Hematopoietic multipotent progenitor cell treated with erythropoietin and hydrocortisone succinate and interleukin-3 and kit ligand, for 8 days (in vitro differentiated cells): ENCODE measurements at places on chromosomes 4 and X.

GRCh38 chr4:83569987-83570386 lies 34.1 kb downstream of the GPAT3 start:
- DNase-seq, result no peak

- DNase-seq, result no peak
Observed at GRCh38 chr4:119039779-119040178, 95.9 kb upstream of the MYOZ2 start.

- no peak for DNase-seq
Observed at GRCh38 chrX:3191796-3192195, 150.5 kb downstream of the ARSF start.

DNA sequence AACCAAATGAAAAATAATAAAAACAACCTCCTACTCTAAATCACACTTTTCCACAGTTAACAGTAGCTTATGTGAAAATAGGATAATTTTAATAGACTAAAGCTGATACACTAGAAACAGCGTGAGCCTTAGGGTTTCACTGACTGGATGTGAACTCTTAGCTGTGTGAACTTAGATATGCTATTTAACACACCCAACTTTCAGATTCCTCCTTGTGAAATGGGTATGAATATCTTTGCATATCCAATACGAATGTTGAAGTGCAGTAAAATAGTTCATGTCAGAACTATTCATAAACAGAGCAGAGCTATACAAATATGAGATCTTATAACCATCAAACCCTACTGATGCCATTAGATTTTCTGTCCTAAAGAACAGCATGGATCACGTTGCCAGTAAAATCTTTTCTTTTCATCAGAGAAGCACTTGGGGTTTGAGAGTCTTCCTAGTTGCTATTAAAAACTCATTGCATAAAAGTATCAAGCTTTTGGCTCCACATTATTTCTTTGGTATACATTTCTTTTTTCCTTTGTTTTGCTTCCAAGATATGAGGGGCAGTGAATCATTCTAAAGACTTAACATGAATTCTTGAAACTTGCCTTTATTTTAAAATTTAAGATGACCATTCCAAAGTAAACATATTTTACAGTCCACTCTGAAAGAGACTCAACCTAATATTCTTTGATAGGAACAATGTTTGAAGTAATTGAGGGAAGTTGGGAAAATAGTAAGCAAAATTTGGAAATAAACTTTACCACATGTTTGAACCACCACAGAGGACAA lies 102.4 kb downstream of the CPE start:
- DNase-seq, result no peak

GRCh38 chr4:17010426-17011087 lies 112.1 kb upstream of the LDB2 start:
- no peak for DNase-seq

DNA sequence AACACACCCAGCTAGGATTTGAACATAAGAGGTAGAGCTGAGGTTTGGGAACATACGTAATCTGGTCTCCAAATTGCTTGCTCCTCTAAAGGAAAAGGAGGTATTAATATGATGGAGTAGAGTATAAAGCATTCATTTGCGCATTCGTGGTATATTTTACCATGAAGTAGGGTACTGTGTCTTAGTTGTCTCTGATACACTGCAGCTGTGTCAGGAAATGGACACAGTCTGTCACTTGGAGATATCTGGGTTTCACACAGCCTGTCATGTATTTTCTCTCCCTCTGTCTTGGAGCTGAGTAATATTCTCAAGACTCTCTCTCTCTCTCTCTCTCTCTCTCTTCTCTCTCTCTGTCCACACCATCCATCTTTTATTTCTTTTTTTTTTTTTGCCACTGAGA lies 274.8 kb upstream of the UGT8 start:
- DNase-seq, result no peak

DNA sequence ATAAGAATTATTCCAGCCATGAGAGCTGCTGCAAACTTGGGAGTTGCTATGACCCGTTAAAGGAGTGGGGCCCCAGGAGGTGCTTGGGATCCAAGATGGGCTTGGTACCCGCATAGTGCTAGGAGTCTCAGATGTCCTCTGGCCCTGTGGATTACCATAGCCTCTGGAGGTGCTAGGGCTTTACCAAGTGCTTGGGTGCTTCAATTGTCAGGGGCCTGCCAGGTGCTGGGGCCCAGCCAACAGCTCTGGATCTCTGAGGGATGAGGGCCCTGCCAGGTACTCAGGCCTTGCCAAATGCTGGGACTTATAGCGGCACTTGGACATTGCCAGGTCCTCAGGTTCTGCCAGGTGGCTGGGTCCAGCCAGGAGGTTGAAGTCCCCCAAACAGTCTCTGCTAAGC lies 32.0 kb upstream of the USP51 start:
- DNase-seq, result no peak

DNA sequence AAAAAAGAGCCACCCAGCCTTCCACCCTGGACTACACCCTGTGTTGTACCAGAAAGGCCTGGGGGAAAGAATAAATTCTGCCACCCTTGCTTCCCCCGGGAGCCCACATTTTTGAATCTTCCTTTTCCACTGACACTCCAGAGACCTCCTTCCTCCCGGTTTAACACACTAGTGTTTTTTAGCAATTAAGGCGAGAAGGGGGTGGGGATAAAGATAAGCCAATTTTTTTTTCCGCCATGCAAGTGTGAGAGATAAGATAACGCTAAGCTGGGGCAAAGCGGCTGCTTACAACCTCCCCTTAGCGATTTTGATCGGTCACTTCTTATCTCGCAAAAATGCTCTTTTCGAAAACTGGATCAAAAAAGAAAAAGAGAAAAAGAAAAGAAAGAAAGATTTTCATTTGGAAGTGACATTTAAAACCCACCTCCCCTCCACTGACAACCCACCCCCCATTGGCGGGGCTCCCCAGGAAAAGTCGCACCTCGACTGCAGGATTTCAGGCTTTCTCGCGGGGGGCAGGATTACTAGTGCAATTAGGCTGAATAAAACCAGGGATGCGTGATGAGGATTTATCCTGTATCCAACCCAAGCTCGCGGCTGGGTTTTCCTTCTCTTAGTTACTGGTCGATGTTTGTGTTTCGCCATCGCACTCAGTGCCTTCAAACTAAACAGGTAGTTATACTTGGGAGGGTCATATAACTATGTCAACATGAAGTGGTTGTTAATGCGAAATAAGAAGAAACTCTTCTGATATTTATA lies 6.0 kb upstream of the BCOR start:
- peak; percentile 41 for DNase-seq

GRCh38 chr4:111713276-111713675 lies 432.0 kb upstream of the FAM241A start:
- no peak for DNase-seq

- DNase-seq, result no peak
Observed at GRCh38 chrX:11611965-11612364, 53.8 kb downstream of the ARHGAP6 start.

- DNase-seq, result no peak
Observed at GRCh38 chr4:71832049-71832448, 48.2 kb upstream of the GC start.

- DNase-seq, result no peak
Observed at GRCh38 chr4:75056277-75056676, 123.4 kb downstream of the PARM1 start.

- peak; percentile 46 for DNase-seq
Observed at GRCh38 chrX:103918571-103919269, 43.7 kb upstream of the TMSB15B start.
